ENCODE measurements at places on chromosomes 11 and 22.

GRCh38 chr22:20087319-20088262 is 7.5 kb downstream of the DGCR8 start:
- no peak for DNase-seq

- DNase-seq: peak; percentile 52
These were observed 20.3 kb downstream of the TEF start for GRCh38 chr22:41401781-41402648.

- no peak for DNase-seq
These were observed 1024.1 kb upstream of the CCDC90B start for GRCh38 chr11:84310268-84310667.

- DNase-seq: peak; percentile 25
These were observed 58.2 kb upstream of the FTH1 start for GRCh38 chr11:62025487-62026105.

DNA sequence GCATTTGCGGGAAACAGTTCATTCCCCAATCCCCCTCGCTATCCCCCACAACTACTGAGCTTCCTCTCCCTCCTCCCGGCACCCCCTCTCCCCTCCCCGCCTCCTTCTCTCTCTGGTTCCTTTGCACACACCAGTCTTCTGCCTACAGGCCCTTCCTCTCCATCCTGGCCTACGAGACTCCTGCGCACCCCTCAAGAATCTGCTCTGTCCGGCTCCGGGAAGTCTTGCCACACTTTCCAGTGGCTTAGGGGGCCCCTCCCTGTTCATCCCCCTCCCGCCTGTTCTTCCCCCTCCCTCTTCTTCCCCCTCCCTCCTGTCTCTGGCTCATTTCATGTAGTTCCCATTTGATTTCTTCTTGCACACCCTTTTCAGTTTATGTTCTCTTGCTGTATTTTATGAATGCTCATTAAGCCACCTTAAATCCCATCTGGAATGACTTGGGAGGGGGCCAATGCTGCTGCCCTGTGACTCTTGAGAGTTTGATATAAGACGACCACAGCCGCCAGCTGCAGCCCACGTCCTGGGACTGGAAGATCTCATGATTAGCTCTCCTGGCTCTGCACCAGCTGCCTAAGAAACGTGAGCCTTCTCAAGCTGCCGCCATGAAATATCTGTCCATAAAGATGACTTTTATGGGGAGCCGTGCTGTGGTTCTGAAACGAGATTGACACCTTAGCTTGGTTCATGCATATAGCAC is 50.9 kb downstream of the RPS6KA4 start:
- no peak for DNase-seq

- peak; percentile 83 for DNase-seq
These were observed at the start of gene PRR5 for GRCh38 chr22:44701824-44702478. Gene PRR5 (plus strand): TSS chr22:44702204. CDS start chr22:44702475, 271 bp downstream.

DNA sequence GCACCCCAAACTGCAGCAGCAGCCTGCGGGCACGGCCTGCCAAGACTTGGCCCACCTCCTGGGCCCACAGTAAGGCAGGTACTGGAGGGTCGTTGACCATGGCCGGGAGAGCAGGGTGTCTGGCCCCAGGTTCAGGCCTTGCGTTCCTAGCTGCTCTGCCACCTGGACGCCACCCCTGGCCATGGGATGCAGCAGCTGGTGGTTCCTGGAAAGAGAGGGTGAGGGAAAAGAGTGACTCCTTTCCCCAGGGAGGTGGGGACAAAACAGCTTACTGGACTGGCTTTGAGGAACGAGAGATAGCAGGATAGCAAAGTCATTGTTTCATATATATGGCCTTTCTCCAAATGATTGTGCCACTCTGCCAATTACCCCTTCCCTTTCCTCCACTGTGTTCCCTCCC is 1.8 kb downstream of the BSCL2 start:
- no peak for DNase-seq

DNA sequence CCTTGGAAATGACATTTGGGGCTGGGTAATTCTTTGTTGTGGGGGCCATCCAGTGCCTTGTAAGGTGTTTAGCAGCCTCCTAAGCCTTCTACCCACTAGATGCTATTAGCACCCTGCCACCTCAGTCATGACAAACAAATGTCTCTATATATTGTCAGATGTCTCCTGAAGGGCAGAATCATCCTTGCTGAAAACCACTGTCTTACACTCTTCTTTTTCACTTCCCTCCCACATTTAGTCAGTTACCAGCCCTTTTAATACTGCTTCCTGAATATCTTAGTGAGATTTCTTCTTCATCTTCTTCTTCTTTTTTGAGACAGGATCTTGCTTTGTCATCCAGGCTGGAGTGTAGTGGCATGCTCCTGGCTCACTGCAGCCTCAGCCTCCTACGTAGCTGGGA is 33.1 kb downstream of the TNRC6B start:
- DNase-seq: no peak

DNA sequence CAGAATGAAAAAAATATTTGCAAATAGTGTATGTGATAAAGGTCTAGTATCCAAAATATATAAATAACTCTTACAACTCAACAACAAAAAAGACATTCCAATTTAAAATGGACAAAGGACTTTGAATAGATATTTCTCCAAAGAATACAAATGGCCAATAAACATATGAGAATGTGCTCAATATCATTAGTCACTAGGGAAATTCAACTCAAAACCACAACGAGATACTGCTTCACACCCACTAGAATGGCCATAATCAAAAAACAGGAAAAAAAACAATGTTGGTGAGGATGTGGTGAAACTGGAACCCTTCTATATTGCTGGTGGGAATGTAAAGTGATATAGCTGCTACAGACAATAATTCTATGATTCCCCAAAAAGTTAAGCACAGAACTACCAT is 38.6 kb upstream of the RPS13 start:
- no peak for DNase-seq

DNA sequence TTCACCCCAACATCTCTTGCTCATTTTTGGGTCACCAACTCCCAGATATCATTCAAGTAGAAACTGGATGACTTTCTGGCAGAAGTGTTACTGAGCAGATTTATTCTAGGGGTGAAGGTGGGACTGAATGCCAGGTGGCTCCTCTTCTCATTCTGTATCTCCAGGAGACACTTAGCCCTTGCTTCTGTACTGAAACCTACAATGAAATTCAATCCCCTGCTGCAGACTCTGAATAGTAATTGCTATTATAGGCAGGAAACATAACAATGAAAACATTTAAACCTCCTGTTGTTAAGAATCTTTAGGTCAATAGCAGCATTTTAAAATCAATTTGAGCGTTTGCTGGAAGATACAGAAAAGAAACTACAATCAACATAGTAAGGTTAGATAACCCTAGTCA is 879.4 kb upstream of the TENM4 start:
- DNase-seq: no peak

DNA sequence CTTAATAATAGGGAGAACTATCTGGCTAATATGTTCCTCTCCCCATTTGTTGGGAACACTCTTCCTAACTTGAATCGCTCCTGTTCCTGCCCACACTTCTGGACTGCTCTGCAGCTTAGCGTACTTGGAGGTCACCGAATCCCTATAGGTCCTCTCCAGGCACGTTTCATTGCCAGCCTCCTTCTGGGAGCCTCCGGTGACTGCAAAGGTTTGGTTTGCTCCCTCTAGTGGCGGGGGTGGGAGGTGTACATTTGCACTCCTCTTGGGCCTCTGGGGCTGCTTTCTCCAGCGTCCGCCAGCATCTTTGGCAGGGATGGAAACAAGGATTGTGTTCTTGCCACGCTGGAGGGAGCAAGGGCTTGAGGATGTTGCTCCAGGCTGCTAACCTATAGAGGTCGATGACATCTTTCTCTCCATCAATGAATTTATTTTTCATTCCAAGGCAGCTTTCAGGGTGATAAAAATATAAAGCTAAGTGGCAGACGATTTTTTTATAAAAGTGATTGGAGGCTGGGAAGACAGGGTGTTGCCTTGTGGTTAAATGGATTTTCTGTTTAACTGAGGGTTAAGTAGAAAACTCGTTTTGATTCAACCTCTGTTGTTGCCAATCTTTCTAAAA is 48.7 kb downstream of the TSPAN18 start:
- DNase-seq: no peak

GRCh38 chr11:45037434-45038005 is 86.8 kb upstream of the TP53I11 start:
- no peak for DNase-seq

DNA sequence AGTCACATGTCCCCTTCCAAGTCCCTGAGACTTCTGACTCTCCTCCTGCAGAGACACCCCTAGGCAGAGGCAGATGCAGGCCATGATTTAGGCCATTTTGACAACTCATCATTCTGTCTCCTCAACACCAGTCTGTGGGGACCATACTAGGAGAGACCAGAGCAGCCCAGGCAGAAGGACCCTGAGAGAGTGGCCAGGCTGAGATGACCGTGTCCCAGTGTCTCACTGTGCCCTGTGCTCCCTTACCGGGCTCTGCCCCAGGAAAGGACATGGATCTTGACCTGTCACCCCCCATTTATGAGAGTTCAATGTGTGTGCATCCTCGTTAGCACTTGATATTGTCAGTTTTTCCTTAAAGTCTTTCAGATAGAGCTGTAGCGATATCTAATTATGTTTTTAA is 52.4 kb upstream of the IGLL5 start:
- DNase-seq: no peak

- no peak for DNase-seq
These were observed 172.1 kb downstream of the DYNC2H1 start for GRCh38 chr11:103281301-103281700.

DNA sequence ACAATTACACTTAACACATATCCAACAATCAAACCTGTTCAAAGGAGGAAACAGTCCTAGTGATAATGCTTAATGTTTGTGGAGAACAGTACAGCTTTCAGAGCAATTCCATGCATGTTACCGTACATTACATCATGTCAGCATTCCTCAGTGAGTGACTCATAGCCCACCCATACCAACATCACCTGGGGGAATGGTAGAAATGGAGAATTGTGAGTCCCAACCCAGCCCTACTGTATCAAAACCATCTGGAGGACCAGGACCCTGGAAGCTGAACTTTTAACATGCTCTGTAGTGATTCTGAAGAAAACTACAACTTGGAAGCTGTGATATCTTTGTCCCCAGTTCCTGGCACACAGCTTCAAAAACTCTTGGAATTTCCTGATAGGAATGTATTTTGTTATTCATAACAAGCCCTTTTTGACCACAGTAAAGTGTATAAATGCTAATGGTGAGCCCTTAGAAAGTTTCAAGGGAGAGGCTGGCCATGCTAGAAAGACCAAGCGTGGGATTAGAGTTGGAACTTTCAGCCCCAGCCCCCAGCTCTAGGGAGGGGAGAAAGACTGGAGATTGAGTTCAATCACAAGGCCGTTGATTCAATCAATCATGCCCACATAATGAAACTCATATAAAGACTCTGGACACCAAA is 301.1 kb downstream of the BUD13 start:
- no peak for DNase-seq

DNA sequence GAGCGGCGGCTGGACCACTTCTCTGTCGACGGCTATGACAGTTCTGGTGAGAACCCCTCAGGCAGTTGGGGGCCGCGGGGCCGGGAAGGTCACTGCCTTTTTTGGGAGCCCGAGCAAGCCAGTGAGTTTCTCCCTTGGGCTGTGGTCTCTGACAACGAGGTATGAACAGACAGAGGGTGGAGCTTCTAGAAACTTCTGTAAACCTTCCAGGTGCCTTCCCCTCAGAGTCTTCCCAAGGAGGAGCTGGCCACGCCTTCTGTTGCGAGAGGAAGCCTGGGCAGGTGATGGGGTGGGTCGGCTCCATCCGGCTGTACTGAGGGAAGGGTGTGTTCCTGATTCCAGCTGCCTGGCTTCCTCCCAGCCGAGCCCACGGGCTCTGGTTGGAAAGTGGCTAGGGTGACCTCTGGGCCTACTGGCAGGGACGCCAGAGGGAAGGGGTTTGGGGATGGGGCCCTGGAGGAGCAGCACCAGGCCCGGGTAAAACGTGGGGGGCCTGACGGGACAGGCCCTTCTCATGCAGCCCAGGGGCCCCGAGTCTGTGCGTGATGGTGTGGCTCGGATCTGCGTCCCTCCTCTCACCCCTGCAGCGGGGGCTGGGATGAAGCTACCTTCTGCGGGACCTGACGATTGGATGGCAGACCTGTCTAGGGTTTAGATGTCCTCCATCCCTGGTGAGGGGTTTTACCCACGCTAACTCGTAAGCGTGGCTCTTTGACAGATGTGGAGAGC is 110.8 kb downstream of the KCNQ1OT1 start:
- DNase-seq: no peak

DNA sequence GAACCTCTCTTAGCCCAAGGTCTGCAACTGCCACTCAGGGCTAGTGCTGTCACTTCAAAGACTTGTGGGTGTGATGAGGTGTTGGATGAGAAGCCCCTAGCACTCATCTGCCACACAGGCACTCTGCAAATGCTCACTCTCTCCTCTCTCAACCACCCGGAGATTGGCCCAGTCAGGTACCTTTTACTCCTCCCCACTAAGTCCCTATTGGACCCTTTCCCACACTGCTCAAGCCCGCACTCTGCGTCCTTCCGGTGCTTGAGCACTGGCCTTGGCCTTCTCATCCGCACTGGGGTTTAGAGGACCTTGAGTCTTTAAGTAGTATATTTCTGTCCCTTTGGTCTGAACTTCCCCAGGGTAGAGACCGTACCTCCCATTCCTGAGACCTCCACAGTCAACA is 308.0 kb downstream of the NXPE2 start:
- no peak for DNase-seq

GRCh38 chr22:35204807-35205775 is 52.2 kb upstream of the HMGXB4 start:
- DNase-seq: peak; percentile 10

- no peak for DNase-seq
These were observed 1.6 kb downstream of the RNASEH2C start for GRCh38 chr11:65718964-65719492.

GRCh38 chr11:107830915-107831540 is 27.6 kb downstream of the SLC35F2 start:
- no peak for DNase-seq

DNA sequence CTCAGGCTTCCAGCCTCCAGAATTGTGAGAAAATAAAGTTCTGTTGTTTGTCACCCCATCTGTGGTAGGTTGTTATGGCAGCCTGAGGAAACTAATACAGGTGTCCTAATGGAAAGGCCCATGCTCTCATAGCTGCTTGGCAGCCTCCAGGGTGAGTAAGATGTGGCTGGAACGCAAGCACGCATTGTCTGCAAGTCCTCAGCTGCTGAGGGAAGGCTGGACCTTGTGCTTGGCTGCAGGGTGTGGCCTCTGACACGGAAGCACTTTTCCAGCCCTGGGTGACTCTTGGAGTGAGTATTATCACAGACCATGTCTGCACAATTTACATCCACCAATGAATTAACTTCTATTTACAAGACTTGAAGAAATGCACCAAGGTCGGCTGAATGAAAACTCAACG is 44.4 kb upstream of the BARX2 start:
- no peak for DNase-seq

DNA sequence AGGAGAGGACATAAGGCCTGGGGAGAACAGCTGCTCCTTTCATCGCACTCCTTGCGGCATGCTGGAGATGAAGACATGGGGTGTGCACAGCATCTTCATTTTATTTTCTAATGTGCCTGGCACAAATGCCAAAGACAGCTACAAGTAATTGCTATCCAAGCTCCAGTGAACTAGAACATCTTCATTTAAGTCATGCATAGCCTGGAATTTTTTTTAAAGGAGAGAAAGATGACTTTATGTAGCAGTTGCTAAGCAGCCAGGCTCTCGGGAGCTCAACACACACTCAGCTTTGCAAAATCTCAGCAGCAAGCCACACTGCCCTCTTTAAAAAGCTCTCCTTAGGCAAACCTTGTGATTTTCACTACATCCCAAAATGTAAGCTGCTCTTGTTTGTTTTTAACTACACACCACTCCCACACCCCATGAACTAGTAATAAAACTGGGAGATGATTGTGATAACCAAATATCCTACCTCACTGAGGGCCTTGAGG is 164.5 kb upstream of the POU2AF2 start:
- DNase-seq: peak; percentile 62

- DNase-seq: no peak
These were observed 10.0 kb downstream of the SNX32 start for GRCh38 chr11:65843811-65844210.

- no peak for DNase-seq
These were observed 15.8 kb upstream of the MRGPRD start for GRCh38 chr11:68996376-68997123.
